ENCODE measurements at places on chromosomes 16 and 17.

- DNase-seq = no peak
Measured at GRCh38 chr17:79544142-79544914, 66.5 kb downstream of the RBFOX3 start.

- DNase-seq = no peak
Measured at GRCh38 chr16:14057878-14058382, 13.2 kb upstream of the MRTFB start.

DNA sequence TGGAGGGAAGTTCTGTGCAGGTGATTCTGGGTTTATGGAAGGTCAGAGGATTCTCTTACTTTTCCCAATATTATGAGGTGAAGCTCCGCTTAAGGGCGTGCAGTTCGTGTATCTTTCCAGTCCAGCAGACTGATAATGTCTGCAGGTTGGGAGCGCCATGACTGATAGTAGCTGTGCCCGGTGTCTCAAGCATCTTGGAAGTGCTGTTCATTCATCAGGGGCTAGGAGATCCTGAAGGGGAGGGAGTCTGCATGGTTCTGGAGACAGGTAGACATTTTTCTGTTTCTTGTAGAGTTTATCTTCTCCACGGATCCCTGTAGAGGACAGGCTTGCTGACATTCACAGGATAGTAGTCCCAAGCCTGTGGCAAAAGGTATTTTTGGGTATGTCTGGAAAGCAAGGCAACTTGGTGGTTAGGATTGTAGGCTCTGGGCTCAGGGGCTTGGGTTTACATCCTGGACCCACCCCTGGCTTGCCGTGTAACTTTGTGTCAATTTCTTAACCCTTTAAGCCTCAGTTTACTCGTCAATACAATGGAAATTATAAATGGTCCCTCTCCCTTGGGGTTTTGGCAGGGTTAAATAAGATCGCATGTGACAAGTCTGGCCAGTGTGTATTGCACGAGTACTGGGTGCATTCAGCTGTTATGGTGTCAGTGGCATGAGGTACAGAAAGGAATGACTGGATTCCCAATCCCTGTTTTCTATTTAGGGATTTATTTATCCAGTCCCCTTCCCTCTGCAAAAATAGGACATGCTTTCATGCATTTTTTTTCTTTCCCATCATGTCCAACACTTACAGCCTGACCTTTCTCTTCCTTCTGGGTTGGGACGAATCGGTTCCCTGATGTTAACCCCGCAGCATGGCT is 8.2 kb downstream of the HLF start:
- no peak for DNase-seq

DNA sequence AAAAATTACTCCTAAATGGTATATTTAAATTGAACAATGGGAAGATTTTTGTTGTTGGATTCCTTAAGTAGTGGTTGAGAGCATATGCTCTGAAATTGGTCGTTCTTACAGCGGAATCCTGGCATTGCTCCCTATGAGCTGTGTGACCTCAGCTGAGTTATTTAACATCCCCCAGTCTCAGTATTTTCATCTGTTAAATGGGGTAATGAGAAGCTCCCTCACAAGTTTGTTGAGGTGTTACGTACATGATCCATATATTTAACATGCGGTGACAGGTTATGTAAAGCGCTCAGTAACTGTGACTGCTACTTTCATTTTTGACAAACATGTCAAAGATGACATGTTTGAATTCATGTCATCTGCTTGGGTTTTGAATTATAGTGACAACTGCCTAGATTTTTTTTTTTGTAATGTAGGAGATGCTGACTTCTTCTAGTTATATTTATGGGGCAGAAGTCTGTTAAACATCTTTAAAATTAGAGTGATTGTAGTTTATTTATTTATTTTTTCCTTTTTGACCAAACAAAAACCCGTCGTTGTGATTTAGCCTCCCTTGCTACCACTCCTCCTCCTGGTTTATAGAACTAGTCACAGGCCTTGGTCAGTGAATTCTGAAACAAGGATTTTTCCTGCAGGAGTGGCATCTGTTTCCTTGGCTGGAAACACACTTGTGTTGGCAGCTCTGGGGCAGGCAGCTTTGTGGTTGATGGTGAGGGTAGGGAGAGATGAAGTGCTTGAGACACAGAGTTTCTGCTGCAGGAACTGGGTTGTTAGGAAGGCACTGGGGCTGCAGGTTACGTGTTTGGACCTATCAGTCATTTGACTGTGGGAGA is 268.8 kb downstream of the SNX29 start:
- DNase-seq = no peak

GRCh38 chr16:69186642-69187445 is at the start of gene SNTB2:
SNTB2 (plus strand) TSS chr16:69187164; CDS start chr16:69187167, 3 bp downstream.
- DNase-seq = peak; percentile 59

GRCh38 chr16:1639282-1639681 is 27.1 kb downstream of the CRAMP1 start:
- DNase-seq = no peak

GRCh38 chr17:73482251-73482716 is 162.0 kb downstream of the SDK2 start:
- no peak for DNase-seq

DNA sequence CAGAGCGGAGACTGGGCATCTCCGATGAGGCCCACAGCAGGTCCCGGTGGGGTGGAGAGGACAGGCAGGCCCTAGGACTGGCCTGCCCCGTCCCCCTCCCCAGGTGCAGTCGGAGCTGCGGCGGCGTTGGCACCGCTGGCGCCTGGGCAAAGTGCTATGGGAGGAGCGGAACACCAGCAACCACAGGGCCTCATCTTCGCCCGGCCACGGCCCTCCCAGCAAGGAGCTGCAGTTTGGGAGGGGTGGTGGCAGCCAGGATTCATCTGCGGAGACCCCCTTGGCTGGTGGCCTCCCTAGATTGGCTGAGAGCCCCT is 9.4 kb downstream of the GCGR start:
- no peak for DNase-seq

DNA sequence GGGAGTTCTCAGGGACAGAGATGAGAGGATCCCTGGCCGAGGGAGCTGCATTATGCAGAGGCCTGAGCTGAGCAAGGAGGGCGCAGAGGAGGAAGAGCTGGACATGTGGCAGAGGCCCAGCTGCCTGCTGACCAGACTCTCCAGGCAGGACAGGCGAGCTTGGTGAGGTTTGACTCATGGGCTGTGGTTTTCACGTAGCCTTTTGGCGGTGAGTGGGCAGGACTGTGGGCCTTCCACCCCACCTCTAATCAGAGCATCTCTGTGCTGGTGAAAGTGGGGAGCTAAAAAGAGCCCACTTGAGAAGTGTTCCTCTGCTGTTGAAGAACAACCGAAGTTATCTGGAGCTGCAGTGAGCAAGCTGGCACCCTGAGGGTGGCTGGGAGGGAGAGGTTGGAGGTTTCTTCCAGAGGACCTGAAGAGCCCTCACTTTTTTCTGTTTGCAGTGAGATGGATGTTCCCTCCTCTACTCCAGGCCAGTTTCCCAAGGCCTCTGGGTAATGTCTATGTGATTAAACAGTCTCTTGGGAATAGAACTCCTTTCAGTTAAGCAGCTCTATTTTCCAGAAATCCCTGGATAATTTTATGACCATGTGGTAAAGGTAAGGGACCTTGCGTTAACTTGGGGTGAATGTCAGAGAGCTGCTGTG is 11.9 kb downstream of the EPN2 start:
- no peak for DNase-seq

DNA sequence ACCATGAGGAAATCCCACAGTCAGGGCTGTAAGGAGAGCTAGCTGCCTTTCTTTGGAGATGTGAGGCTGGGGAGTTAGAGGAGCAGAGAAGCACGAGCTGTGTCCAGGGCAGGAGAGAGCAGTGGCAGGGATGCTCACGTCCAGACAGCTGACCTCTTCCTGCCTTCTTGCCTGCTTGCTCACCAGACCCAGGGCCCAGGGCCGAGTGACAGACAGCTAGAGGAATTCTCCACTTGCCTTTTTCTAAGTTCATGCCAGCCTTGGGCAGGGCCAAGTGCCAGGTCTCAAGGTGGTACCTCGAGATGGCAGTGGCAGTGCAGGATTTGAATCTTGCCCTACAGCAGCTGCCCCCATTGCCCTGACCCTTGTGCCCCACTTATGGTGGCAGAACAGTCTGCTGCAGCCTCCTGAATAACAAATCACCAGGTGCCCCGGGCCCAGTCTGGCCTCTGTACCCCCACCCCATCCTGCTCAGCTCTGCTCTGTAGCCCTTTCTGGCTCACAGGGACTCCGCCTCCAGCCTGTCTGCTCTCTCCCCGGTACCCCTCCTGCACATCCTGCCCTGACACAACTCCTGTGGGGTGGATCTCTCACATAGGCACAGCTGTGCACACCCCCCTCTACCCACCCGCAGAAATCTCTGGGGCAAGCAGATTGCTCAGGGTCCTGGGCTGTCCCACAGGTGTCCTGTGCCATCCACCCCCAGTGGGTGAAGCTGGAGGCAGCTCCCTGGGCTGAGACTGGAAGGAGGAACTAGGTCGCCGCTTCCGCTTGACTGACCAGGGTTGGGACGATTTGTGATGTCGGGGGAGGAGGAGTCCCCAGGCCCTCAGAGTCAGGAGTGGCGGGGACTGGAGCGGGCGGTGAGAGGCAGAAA is 25.9 kb downstream of the GRIN2C start:
- no peak for DNase-seq

GRCh38 chr17:7207120-7208001 is 12.3 kb downstream of the DLG4 start:
- no peak for DNase-seq

DNA sequence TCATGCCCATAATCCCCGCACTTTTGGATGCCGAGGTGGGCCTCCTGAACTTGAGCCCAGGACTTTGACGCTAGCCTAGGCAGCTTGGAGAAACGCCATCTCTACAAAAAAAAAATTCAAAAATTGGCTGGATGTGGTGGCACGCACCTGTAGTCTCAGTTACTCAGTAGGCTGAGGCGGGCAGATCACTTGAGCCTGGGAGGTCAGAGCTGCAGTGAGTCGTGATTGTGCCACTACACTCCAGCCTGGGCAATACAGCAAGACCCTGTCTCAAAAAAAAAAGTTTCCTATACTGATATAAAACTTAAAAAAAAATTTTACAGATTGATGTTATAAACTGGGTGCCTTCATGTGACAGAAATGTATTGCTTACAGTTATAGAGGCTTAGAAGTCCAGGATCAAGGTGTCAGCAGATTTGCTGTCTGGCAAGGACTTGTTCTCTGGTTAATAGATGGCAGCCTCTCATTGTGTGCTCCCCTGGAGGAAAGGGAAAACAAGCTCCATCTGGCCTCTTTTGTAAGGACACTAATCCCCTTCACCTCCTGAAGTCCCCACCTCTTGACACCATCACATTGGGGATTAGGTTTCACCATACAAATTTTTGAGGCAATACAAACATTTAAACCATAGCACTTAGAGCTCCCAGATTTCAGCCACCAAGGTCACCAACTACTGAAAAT is 8.5 kb upstream of the CES3 start:
- DNase-seq = no peak

GRCh38 chr17:81652906-81653771 is 3.2 kb downstream of the PDE6G start:
- no peak for DNase-seq

DNA sequence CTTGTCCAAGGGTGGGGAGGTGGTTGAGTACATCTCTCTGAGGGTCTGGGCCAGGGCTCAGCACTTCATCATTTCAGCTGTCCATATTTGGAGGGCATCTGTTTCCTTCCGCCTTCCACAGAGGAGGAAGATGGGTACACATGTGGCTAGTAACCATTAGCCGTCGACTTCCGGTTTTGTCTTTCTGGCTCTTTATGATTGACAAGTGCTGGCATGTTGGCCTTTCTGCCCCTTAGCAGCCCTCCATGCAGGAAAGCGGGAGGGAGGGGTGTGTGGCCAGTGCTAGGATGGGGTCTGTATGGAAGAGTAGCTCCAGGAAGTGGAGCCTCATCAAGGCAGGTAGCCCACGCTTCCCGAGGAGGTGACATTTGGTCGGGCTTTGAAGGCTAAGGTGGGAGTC is 69.6 kb downstream of the RAI1 start:
- DNase-seq = no peak

DNA sequence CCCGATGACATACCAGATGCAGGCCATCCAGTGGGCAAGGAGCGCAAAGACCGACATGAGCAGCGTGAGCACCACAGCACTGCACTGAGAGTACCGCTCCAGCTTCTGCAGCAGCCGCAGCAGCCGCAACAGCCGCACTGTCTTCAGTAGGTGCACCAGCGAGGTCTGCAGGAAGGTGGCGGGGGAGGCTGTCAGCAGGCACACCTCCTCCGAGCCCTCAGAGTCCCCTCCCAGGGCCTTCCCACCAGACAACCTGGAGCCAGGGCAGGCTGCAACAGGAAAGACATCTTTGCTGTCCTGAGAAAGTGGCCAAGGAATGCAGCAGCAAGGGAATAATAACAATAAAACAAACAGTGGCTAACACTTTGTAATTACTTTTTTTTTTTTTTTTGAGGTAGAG is 9.1 kb downstream of the KCNH4 start:
- DNase-seq = no peak

GRCh38 chr17:29591737-29592608 is 959 bp upstream of the ANKRD13B start:
- peak; percentile 72 for DNase-seq

DNA sequence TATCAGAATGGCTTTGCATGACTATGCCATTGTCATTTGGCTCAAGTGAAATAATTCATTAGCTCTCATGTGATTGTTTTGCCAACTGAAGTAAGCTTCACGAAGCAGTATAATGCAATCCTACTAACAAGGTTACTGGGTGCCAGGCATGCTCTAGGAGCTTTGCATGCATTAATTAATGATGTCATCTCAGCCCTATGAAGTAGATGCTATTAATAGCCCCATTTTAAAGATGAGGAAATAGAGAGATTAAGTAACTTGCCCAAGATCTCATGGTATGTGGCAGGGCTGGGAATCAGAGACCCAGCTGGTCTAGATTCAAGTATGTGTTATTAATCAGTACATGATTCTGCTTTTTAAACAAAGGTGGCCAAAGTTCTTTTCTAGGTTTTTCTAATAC is 14.1 kb downstream of the KRT39 start:
- DNase-seq = no peak

DNA sequence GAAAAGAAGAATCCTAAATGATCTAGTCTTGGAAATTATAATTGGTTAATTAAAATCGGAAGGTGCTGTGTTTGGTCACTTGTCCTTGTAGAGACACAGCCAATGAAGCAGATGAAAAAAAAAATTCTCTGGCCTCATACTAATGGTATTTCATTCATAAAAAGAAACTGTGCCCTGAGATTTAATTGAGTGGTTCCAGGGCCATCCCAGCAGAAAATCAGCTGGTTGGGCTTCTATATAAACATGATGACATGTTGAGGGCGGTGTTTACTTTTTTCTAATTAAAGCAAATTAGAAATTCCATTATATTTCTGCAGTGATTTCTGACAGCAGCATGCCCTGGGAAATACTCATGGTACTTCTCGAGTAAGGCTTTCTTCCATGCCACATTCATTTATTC is 191.9 kb upstream of the KCNJ16 start:
- DNase-seq = no peak

GRCh38 chr16:70342016-70342415 is 4.7 kb upstream of the DDX19A start:
- DNase-seq = no peak

GRCh38 chr16:11165349-11165748 is 90.7 kb downstream of the SOCS1 start:
- DNase-seq = no peak
